Stimulated activated effector memory CD8-positive, alpha-beta T cell treated with anti-CD3 and anti-CD28 coated beads, Interleukin-12 subunit alpha, Interleukin-12 subunit beta, amount 100 ng/mL, for 72 hours (primary cell): ENCODE measurements at places on chromosomes 5 and 9.
A peak's percentile ranks its signal among the peaks of the same experiment; 100 is the strongest.

- DNase-seq = no peak
Measured at GRCh38 chr5:141706121-141706520, 24.1 kb upstream of the ARAP3 start.

DNA sequence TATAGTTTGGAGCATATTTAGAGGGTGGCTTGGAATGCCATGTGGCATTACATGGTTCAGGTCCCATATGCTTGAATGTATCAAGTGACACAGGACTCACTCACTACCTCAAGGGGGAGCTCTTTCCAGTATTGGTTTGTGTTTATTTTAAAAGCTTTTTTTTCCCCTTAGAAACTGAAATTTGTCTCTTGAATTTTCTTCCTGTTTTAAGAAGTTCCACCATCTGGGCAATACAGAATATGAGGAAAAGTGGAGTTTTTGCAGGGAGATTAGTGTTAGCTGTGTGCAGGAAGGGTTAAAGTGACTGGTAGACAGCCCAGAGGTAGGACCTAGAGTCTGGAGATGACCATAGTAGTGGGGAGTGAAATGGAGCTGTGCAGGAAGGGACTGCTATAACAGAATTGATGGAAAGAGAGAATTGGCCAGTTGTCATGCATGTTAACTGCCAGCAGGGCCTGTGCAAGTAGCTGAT is 36.6 kb downstream of the CTNNA1 start:
- no peak for DNase-seq

GRCh38 chr5:59037941-59038797 is 455.3 kb downstream of the RAB3C start:
- DNase-seq = no peak

GRCh38 chr5:171272996-171273970 is 35.8 kb upstream of the TLX3 start:
- DNase-seq = no peak

DNA sequence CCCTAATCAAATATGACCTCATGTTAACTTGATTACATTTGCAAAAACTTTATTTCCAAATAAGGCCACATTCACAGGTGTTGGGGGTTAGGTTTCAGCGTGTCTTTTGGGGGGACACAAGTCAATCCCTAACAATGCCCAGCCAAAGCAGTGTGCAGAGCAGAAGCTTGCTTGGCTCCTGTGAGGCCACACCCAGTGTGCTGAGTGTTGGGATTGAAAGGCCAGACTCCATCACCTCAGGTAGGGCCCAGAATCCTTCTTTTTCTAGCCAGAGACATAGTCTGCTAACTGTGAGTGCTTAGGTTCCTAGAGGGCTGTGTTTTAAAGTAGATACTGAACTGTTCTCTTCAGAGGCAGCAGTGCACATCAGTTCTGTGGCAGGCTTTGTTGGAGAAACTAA is 27.9 kb downstream of the KDM4C start:
- no peak for DNase-seq

GRCh38 chr5:86807046-86808031 is 189.6 kb downstream of the COX7C start:
- no peak for DNase-seq

DNA sequence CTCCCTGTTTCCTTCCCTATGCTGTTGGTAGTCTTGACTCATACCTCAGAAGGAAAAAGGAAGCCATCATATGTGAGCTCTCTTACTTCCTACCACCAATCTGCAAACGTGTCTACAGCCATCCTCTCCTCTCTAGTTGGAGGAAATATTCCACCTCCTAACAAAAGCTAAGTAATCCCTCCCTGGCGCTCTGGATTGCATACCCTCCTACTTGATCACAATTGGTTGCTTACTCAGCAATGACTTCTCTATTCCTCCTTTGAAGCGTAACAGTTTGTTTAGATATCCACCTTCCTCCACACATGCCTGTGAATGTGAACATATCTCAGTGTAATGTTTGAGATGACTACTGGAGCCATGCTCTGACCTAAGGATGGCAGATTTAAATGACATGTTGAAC is 18.2 kb downstream of the RUSC2 start:
- no peak for DNase-seq

DNA sequence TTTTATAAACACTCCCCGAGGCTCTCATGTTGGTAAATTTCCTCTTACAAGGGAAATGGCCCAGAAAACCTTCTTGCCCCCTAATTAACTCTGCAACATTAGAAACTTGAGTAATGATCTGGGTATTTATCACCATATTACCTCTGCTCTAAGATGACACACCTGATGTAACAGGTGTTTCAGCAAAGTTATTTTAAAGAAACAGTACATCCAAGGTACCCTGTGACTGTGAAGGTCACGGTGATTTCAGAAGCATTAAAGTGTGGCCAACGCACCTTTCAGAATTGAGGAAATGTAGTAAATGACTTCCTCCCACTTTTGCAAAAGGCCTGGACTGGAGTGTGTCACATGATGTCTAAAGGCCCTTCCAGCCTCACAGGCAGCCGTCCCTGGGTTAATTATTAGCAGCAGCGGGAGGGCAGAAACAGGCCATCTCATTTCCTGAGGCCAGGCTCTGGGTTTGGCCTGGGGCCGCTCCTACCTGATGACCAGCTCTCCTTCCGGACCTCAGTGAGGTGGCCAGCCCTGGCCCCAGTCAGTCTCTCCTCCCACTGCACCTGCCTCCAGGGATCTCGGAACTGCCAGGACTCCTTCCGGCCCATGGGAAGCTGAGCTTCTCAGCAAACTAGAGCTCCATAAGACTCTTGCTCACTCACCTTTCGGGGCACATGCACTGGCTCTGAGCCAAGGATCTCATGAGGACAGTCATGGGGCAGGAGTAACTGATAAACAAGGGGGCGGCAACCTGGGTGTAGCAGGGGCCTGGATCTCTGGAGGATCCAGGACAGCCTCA is 20.7 kb downstream of the PTPN3 start:
- DNase-seq = no peak

- DNase-seq = no peak
Measured at GRCh38 chr9:125759764-125760129, 12.6 kb downstream of the PBX3 start.

DNA sequence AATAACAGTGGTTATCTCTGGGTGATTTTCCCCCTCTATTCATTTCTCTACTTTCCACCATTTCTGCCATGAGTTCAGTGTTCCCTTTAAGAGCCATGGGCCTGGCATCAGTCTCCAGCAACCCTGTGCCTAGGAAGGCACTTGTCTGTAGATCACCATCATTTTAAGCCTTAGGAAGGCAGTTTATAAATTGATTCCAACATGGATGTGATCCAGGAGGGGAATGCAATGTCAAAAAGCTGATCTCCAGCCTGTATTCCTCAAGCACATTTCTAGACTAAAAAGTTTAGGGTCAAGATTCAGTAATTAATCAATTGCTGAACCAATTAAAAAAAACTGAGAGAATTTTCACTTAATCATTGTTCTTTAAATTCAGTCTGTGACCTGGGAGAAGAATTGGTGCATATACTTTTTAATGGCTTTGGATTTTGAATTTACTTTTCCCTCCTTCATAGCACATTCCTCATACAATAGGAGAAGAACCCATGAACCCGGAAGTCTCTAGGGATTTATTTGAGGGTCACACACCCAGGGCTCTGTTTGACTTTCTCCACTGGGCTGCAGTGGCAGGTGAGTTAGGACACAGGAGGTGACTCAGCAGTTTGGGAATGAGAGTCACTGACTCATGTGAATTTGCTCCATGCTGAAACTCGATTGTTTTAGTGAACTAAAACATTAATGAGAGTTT is 6.1 kb upstream of the ERMP1 start:
- DNase-seq = peak; percentile 45

DNA sequence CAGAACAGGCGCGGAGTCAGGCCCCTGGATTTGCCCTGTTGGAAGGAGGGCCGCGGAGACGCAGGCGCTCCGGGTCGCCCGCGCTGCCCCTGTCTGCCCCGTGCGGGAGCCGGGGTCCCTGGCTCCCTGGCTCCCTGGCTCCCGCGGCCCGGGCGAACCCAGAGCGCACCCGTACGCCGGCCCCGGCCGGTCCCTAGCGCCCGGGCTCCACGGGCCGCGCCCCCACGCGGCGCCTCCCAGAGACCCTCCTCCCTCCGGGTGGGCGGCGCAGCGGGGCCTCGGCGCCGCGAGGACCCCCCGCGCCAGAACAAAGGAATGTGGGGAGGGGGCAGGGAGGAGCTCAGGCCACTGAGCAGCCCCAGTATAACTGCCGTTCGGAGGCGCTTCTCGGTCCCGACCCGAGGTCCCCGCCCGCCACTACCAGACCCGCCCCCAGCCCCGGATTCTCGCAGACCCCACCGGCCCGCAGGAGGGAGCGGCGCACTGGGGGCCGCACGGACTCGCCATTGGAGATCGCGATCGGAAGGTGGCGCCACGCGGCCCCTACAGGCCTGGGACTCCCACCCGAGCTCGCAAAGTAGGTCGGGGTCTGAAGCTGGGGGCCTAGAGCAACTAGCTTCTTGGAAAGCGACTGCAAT is 2.4 kb downstream of the NFIL3 start:
- peak; percentile 56 for DNase-seq

DNA sequence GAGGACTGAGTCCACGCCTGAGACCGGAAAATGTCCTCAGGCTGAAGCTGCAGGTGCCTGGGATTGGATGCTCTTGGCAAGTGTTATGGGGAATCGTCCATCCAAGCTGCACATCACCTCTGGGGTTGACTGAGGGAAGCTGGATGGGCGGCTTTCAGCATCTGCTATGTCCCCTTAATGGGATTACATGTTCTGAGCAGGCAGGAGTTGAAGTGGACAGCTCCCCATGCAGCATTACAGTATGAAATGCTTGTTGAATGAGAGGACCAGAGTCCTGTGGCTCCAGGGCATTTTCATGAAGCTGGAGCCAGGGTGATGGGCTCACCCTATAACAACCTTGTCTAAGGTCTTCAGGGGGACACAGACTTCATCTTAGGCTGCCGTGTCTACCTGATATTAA is 270.9 kb downstream of the HSPA4 start:
- no peak for DNase-seq

GRCh38 chr5:154949781-154950180 is 8.9 kb downstream of the MRPL22 start:
- no peak for DNase-seq

DNA sequence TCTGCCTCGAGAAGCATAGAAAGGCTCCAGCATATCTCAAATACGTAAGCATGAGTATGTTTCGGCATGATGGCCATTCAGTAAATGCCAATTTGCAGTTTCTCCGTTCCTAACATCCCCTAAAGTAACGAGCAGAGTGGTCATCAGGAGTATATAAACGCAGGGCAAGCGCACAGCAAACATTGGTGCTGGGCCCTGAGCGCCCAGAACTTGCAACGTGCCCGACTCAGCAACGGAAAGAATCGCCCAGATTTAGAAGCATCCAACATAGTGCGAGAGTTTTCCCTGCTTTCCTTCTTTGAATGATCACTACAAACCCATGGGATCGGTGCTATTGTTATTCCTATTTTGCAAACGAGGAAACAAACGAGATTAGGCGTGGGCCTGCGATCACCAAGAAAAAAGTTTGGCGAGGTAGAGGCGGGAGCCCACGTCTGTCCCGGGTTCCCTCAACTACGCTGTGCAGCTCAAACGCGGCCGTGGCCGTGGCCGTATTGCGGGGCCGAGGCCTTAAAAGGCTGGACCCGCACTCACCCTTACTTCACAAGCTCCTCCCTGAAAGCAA is 505 bp downstream of the RPS14 start:
- no peak for DNase-seq

DNA sequence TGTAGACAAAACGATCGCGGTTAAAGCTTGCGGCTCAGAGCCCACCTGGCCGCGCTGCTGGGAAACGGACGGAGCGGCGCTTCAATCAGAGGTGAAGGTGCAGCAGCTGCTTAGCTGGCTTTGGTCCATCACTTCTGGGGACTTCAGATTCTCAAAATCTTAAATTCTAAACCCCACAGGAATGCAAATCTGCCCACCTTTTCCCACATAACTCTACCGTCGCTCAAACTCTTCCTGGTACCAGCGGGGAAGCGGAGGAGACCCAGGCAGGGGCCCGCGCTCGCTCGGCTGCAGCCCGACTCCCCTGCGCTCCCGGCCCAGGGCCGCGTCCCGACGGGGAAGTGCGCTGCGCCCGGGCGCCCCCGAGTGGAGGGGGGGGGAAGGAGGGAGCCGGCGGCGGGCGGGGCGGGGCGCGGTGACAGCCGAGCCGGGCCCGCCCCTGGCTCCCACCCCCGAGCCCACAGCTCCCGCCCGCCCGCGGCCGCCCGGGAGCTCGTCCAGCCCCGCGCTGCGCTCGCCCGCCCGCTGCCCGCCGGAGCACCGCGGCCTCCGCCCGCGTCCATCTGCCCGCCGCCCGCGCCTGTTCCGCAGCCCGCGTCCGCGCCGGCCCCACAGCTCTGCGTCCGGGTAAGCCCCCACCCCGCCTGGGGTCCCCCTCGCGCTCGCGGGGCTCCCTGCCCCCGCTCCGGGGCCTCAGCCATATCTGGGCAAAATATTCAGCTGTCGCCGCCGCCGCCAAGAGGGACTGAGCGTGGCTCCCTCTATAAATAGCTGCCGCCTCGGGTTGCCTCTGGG is at the start of gene TMOD1:
Gene TMOD1, plus strand, starts transcription at position 490 of the 795 bp plus-strand sequence. CDS start 22,523 bp downstream, outside the sequence.
- peak; percentile 65 for DNase-seq

DNA sequence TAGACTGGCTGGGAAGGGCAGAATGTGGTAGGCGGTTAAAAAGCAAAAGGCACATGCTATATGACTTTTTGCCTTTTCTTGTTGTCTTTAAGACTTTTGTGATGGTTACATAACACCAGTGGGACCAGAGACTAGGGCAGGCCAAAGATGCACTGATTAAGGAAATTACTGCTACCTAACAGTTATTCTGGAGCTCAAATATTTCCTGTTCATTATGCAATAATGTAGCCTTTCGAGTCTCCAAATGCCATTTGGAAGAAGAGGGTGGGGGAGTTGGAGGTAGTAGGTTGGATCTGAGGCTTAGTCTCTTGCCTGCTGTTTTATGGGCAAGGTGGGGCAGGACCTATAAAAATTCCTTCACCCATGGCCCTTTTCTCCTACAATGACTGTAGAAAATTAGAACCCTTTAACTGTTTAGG is 51.7 kb downstream of the SH3GL2 start:
- DNase-seq = no peak

DNA sequence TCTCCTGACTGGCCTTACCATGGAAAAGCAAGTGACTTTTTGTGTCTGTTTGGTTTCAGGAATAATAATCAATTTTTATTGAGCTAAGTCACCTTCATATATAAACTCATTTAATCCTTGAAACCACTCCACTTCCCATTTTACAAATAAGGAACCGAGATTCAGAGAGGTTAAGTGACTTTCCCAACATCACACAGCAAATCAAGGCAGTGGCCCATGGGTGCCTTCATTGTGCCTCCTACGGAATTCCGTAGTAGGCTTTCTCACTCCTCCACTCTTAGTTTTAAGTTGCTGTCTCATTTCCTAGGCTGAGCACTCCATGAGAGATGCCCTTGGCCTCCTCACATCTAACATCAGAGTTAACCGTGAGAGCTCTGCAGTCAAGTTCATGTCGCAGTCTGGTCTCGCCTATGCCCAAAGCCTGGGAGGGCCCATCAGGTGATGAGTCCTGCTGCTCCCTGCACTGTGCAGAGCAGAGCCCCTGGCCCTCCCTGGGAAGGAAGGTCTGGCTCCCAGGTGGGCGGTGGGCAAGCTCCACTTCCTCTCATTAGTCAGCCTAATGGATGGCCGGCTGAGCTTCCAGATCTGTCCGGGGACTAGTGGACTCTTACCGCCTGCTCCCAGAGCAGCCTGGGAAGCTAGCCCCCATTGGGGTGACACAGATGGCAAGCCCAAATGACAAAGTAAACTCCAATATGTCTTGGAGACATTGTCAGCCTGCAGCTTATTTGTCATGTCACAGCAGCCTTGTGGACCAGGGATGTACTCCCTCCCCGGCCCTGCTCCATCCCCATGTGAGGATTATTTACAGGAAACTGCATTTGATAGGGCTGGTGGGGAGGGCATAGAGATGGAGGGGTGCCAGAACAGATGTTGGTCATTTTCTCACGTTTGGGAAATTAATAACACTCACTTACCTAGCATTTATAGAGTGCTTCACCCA is 123.4 kb downstream of the MVB12B start:
- no peak for DNase-seq
